ENCODE measurements at places on chromosomes 6 and 20. TPM values are rescaled to one million over a fixed set of nuclear protein-coding genes. Genes with fewer than 3 reads are reported as not detected.

Gene PRIM2
- 34.0 TPM for total RNA-seq

Gene VWA7
- 12.2 TPM for total RNA-seq

Gene SPATS1
- not detected for total RNA-seq

Gene TMEM74B
- 0.83 TPM for total RNA-seq

Gene SLC22A1
- total RNA-seq = 1.3 TPM

Gene JPH2
- 0.10 TPM for total RNA-seq

Gene DPPA5
- total RNA-seq = not detected

Gene ULBP2
- 1.8 TPM for total RNA-seq

Gene IL17F
- total RNA-seq = 13.3 TPM

Gene TUBB2B
- not detected for total RNA-seq

Gene CBFA2T2
- total RNA-seq = 20.3 TPM

Gene CYP39A1
- not detected for total RNA-seq

Gene NELFE
- total RNA-seq = 69.6 TPM

Gene VNN1
- not detected for total RNA-seq

Gene C2
- 1.0 TPM for total RNA-seq

Gene MED20
- total RNA-seq = 21.4 TPM

Gene TCFL5
- total RNA-seq = 6.0 TPM

Gene KPNA5
- total RNA-seq = 7.1 TPM

Gene PROKR2
- not detected for total RNA-seq

Gene ENPP4
- total RNA-seq = 8.2 TPM

Gene EEF1A2
- 2.6 TPM for total RNA-seq

Gene FUT9
- not detected for total RNA-seq

DNA sequence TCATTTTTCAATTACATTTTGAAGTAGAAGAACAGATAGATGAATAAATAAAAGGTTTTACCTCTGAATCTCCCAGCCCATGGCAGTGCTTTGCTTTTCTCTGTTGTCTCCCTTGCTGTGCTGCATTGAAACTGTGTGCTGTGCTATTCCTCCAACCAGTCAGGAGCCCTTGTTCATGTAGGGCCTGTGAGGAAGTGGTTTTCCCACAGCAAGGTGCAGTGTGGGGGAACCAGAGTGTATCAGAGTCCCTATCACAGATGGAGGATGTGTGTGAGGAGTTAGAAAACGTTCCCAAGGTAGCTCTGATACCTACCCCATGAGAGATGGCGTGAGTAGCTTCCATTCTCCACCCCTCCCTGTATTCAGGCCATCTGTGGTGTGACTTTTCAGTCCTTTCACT, 72.8 kb upstream of the RALGAPA2 start:
- DNase-seq = no peak

- DNase-seq = no peak
Observed at GRCh38 chr6:24431045-24431451, 28.3 kb downstream of the MRS2 start.

- DNase-seq = no peak
Observed at GRCh38 chr6:39061588-39061987, 13.0 kb downstream of the GLP1R start.

- DNase-seq = no peak
Observed at GRCh38 chr6:17938901-17939300, 48.5 kb downstream of the KIF13A start.

- DNase-seq = no peak
Observed at GRCh38 chr6:29552512-29553051, 7.0 kb downstream of the UBD start.

- no peak for DNase-seq
Observed at GRCh38 chr20:40101560-40101959, 587.5 kb downstream of the MAFB start.

GRCh38 chr6:168620578-168620977, 179.6 kb downstream of the SMOC2 start:
- no peak for DNase-seq

DNA sequence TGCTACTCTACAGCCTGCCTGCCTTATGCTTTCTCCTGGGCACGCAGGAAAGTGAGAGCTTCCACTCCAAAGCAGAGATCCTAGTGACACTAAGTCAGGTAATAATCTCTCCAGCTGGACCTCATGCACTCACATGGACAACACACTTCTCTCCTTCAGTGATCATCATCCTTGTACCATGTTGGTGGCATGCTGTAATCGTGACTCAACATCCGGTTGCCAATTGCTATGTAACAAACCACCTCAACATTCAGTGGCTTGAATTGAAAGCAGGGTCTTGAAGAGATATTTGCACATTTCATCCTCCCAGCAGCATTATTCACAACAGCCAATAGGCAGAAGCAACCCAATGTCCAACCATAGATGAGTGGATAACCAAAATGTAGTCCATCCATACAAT, 40.3 kb upstream of the PPP1R3G start:
- DNase-seq = no peak

GRCh38 chr20:51886341-51886740, 84.0 kb upstream of the SALL4 start:
- DNase-seq = no peak

GRCh38 chr6:81981812-81982211, 229.3 kb upstream of the TENT5A start:
- no peak for DNase-seq

GRCh38 chr6:139172567-139172966, 37.7 kb downstream of the HECA start:
- no peak for DNase-seq

DNA sequence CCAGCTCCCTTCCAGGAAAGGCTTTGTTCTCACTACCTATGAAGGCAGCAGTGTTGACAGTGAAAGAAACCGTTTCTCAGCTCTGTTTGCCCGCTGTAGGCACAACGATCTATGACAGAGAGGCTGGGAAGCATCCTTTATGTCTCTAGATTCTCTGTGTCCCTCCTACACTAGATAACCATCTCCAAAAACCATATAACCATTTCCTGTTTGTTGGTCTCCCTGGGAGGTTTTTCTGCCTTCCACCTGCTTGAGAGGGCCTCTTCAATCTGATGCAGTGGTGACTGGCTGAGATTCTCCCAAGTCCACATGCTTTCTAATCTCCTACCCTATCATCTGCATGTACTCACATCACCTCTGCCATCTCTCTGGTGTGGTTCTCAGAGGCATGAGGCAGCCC, 32.0 kb upstream of the TMEM217 start:
- DNase-seq = peak; percentile 51

GRCh38 chr20:37882961-37883712, 19.8 kb upstream of the VSTM2L start:
- DNase-seq = no peak

DNA sequence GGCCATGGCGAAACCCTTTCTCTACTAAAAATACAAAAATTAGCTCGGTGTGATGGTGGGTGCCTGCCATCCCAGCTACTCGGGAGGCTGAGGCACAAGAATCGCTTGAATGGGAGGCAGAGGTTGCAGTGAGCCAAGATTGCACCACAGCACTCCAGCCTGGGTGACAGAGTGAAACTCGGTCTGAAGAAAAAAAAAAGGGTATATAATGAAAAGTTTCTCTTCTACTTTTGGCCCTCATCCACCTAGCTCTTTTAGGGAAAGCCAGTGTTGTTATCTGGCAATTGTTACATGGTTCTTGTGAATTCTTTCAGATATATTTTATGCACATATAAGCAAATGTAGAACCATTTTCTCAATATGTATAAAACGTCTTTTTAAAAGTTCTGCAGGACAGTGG, 19.0 kb downstream of the KIF3B start:
- DNase-seq = no peak

DNA sequence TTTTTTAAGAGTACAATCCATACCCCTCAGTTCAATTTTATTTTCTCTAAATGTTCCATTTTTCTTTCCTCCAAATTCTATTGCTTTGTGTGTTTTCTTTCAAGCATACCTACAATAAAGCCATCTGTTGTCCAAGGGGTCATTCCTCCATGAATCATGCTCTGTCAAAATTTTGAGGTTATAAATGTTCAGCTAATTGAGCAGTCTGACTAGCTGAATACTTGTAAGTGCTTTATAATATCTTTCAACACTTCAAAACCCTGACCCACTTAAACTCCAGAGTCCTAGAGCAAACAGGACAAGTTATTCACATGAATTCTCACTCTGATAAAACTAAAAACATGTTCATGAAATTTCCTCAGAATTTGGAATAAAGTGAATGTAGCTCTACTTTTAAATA, 33.4 kb upstream of the EYA4 start:
- no peak for DNase-seq

- no peak for DNase-seq
Observed at GRCh38 chr20:57747861-57748481, 38.2 kb upstream of the PMEPA1 start.

GRCh38 chr6:107730106-107730505, 94.0 kb downstream of the SCML4 start:
- DNase-seq = peak; percentile 50

DNA sequence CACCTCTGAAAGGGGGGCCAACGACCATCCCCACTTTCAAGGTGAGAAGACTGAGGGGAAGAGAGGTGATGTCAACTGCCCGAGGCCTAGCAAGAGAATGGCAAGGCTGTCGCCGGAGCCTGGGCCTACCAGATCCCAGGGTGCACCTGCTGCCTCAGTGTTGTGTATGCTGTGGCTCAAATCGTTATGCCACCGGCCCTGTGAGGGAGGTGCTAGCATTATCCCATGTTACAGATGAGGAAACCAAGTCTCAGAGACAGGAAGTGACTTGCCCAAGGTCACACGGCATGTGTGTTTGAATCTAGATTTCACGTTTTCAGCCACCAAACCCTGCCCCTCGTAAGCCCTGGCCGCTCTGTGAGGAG, 152.5 kb downstream of the CEBPB start:
- DNase-seq = no peak

- DNase-seq = no peak
Observed at GRCh38 chr20:59074456-59074855, 31.9 kb upstream of the PRELID3B start.

- no peak for DNase-seq
Observed at GRCh38 chr6:142676027-142676443, 268.9 kb downstream of the HIVEP2 start.

DNA sequence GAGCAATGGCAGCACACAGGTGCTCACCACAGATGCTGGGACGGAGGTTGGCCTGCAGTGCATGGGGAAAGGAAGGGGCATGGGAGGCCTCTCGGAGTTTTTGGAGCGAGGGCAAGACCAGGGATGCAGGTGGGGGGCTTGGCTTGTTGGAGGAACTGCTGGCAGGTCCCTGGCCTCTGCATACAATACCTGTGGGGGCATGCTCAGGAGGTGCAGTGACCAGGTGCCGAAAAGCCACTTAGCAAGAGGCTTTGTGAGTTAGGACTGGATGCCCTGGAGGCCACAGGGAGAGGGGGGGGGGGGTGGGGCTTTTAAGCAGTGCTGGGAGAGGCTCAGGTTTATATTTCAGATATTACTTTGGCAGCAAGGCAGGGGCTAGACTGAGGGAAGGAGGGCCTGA, 142.7 kb downstream of the F13A1 start:
- DNase-seq = no peak

GRCh38 chr6:136517002-136517401, 33.2 kb downstream of the MAP7 start:
- no peak for DNase-seq

DNA sequence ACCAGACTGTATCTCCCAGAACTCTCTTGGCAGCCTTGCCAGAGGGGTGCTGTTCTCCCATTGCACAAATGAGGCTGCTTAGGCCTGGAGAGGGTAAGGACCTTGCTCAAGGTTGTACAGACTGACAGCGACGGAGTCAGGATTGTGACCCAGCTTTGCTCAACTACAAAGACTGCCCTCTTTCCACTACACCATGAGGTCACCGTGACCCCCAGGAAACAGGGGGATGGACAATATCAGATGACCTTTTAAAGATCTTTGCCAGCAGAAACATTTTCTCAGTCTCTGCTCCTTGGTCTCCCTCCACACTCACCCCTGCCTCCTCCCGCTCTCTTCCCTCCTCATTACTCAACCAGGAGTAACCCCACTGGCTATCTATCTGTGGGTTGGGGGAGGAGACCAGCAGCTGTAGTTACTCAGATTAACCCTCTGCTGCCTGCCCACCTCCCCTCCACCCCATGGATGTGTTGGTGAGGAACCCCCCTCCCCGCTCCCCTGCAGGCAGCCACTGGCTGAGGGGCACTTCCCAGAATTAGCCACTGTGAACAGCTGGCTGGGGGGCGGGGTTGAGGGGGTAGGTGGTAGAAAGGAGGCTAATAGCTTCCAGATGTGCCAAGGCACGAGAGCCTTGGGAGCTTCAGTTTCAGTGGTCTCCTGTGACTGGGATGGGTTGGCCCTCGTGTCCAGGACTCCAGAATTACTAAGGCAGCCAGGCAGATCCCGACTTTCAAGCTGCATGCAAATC, 26.9 kb upstream of the MRPS18A start:
- no peak for DNase-seq

GRCh38 chr6:169536446-169537170, 165.2 kb downstream of the WDR27 start:
- DNase-seq = no peak

DNA sequence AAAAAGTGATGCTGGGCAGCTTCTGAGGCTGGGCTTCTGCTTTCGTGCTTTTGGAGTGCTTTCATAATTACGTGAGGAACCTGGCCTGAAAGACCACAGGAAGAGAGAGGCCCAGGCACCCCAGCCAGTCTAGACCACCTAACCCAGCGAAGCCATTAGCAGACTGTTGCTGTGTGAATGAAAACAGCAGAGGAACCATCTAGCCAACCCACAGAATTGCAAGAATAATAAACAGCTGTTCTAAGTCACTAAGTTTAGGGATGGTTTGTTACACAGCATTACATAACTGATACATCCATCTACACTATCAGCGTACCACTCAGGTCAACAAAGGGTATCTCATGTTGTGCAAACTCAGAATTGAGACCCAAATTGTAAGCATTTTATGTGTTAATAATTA, 34.5 kb downstream of the FGD2 start:
- no peak for DNase-seq

DNA sequence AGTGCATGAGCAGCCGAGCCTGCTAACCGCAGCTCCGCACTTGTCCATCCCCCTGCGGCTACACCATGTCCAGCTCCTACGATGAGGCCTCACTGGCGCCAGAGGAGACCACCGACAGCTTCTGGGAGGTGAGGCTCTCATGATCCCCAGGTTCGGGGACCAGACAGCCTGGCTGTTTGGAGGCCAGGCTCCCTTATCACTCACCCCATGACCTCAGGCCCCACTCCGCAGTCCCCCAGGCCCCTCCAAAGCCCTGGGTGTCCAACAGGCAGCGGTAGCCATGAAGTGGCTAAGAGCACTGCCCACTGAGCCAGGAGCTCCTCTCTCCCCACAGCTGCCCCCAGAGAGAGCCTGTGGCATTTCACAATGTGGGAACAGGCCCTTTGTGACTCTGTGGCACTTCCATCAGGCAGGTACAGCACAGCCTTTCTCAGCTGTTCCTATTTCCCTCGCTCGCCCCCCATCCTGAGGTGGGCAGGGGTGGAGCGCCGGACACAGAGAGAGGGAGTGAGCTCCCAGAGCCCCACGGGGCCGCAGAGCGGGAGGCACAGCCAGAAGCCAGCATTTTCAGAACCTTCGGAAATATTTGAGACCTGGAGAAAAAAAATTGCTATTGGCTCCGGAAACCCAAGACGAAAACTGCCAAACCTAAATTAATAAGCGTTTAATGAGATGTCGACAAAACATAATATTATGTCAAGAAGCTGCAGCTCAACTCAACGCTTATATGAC, 29.7 kb downstream of the SPDEF start:
- no peak for DNase-seq
